ENCODE measurements at places on chromosomes 7 and 10.

- no peak for DNase-seq
Measured at GRCh38 chr10:89975771-89976170, 274.4 kb downstream of the KIF20B start.

DNA sequence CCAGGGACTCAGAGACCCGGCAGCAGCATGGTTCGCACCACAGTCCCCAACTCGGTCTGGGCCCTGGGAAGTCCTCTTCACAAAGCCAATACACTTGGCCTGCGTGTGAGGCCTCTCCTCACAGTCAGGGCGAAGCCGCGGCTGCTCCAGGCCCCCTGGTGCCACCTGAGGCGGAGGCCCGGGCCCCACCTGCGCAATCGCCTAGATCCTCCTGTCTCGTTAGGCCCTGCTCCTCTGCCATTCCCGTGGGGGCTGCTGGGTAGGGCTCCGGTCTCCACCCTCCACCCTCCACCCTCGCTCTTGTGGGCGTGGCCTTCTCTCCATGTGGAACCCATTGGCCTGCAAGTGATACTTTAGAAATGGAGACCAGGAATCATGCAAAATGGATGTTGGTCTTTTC lies 553.3 kb downstream of the INHBA start:
- no peak for DNase-seq

DNA sequence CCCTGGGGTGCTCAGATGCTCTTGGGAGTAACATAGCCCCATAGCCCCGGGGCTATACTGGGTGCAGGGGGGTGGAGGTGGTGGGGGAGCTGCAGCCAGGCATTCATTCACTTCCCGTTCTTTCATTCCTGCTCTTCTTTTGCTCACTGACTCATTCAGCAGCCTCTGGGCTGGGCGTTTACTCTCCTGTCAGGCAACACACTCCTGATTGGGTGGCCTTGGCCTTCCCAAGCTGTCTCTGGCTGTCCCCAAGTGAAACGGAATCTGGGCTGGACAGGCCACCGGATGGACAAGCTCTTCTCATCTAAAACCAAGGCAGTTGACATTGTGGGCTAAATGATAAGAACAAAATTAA lies 34.6 kb downstream of the CHST3 start:
- DNase-seq: no peak

- no peak for DNase-seq
Measured at GRCh38 chr10:20302033-20302432, 485.8 kb downstream of the PLXDC2 start.

GRCh38 chr7:2151237-2151636 lies 81.5 kb downstream of the MAD1L1 start:
- DNase-seq: no peak

DNA sequence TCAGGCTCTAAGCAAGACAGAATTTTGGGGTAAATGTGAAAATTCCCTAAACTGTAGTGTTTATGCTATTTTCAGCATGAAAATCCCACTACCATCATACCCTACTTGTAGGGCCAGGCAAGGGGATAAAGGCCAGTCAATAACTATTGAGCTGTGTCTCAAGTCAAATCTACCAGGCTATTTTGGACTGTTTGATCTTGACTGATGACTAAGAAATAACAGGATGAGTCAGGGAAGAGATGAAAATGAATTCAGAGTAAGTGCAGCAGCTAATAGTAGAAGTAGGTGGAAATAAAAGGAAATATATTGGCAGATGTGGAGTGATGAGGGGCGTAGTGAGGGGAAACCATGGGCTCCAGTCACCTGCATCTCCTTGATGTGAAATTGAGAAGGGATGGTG lies 225.8 kb upstream of the PHYHIPL start:
- DNase-seq: no peak

GRCh38 chr7:30278376-30278775 lies 6.0 kb upstream of the ZNRF2 start:
- DNase-seq: no peak

DNA sequence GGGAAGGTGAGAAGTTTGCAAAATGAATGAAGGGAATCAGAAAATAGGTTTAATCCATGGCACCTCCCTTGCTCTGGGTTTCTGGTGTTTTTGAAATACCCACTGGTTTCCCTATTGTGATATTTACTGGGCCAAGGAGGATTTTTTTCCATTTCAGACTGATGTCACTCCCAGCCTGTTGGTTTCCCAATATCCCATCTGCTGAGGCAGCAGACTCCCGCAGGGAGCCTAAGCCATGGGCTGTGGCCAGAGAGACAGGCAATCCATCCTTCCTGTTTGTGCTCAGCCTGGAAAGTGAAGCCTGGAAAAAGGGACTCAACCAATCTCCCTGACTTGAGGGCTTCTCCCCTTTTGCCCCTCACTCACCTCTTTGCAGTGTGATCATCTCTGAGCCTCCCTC lies 22.8 kb downstream of the FAM107B start:
- DNase-seq: no peak

DNA sequence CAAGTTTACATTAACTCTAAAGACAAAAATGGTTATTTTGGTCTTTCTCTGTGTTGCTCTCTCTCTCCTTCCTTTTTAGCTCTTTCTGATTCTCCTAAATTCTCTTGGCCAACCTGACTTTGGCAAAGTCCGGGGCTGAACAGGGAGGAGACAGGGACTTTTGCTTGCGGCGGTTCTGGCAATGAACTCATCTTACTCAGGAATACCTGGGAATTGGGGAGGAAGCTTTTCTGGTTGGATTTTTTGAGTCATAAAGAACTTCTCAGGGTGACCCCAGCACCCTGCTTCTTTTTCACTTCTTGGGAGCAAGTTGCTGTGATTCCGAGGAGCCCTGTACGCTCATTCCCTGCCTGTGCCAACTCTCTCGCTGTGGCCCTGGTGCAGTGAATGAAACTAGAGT lies 16.0 kb downstream of the GATA3 start:
- DNase-seq: no peak

- DNase-seq: no peak
Measured at GRCh38 chr7:130383187-130383980, 3.1 kb downstream of the CPA1 start.

- no peak for DNase-seq
Measured at GRCh38 chr10:122882766-122883165, 3.4 kb upstream of the FAM24B start.

DNA sequence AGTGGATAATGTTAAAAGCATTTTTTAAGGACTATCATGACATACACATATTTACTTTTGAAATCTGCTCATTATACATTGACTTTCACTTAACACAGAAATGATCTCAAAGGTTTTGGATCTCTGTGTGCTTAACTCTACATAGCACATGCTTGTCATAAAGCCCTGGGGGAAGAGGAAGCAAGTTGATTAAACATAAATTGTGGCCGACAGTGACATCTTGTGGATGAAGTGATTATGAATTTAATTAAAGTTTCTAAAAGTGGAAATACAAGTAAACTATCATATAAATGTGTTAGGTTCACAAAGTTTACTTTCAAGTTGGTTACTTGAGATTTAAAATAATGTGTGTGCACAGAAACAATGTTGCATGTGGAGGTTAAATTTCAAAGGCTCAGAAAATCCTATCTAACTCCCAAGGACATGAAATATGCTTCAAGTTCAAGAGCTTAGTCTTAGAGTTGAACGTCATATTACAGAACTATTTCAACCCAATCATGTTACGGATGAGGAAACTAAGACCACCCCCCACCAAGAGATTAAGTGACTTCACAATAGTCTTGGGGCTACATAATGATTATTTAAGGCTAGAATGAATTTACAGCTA lies 1247.8 kb downstream of the GATA3 start:
- no peak for DNase-seq

DNA sequence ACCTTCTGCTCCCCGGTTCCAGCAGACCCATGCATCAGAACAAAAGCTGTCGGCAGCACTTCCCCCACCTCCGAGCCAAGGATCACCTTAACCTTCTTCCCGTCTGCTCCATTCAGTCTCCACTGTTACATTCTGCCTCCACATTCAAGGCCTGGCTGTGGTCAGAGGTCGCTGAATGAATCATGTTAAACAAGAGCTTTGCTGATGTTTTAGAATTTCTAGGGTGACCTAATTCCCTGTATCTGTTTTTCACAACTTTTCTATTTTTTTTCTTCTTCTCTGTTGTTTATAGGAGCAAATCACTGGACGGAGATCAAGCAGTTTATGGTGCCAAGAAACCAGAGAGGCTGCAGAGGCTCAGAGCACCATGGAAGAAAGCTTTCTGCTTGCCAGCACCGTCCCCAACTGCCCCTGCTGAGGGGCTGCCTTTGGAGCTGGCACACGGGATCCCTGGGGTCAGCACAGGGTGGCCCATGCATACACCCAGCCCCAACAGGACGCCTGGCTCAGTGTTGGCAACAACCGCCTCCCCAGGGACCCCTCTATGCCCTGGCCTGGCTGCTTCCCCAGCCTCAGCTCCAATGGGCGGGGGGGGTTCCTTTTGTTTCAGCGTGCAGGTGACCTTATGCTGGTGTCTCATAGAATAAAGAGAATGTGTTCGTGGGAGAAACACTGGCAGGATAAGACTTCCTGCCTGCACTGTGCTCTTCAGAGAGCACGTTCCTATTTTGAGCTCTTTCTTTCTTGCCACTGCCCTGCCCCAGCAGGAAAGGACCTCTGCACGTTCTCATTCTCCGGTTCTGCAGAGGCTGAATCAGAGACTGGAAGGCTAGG lies 182.7 kb upstream of the LYZL2 start:
- DNase-seq: no peak
